ENCODE measurements at places on chromosomes 11 and 22.

DNA sequence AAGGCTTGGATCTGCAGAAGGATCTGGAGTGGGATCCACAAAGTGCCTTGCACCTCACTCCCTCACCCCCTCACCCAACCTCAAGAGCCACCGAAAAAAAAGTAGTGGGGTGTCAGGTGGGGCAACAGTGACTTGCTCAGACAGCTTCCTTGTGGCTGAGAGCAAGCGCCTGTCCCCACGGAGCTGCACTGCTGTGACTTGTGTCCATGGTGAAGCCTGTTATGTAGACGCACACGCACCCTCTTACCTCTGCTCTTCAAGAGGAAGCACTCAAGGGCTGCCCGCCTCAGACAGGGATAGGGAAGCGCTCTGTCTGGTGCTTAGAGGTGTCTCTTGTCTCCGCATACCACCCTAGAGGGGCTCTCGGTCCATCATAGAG lies 1.2 kb downstream of the DRD2 start:
- DNase-seq = no peak

- no peak for DNase-seq
Observed at GRCh38 chr22:30201945-30202344, 44.6 kb downstream of the LIF start.

DNA sequence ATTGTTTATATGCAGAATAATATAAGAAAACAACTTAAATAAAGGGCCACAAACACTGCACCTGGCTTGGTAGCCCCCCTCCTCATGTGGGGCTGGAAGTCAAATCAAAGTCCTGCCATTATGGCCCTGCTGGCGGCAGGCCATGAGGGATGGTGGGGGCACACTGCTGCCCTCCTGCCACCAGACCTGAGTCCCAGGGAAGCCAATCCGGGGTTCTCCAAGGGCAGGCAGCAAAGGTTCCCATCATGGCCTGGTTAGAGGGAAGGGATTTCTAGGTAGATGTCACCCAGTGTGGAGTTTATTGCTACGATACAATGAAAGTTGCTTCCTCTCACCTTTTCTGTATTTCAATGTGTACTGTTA lies 39.1 kb downstream of the C11orf58 start:
- DNase-seq = no peak

DNA sequence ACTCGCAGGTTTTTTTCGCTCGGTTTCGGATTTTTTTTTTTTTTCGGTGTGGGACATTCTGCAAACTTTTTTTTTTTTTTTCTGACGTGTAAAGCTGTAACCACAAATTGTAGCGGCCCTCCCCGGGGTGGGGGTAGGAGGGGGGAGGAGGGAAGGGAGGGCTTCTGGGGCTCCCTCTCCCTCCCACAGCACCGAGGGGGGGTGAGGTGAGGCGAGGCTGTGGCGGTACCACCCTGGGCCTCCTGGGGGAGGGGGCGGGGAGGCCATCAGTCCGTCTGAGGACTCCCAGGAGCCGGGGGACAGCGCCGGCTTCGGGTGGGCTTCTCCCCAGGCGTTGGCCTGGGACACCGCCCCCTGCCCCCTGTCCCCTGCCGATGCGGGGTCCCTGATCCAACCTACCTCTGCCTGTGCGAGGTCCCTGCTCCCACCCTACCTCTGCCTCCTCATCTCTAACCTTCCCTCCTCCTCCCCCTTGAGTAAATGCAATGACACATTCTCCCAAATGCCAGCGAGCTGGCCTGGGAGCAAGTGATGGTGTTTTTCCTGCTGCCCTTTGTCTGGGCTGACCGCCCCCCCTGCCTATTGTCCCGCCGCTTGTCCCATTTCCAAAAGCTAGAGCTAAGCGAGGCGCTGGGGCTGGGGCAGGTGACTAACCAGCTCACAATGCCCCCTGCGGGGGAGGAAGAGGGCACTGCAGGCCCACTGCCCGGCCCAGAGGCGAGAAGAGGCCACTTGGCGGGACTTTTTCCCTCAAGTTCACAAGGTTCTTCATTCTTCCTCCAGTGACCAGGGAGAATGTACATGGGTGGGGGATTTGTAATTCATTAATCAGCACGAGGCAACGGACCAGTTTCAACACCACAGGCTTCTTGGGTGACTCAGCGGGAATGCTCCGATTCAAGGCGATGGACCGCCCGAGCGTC lies 511 bp upstream of the CLCF1 start:
- peak; percentile 58 for DNase-seq

DNA sequence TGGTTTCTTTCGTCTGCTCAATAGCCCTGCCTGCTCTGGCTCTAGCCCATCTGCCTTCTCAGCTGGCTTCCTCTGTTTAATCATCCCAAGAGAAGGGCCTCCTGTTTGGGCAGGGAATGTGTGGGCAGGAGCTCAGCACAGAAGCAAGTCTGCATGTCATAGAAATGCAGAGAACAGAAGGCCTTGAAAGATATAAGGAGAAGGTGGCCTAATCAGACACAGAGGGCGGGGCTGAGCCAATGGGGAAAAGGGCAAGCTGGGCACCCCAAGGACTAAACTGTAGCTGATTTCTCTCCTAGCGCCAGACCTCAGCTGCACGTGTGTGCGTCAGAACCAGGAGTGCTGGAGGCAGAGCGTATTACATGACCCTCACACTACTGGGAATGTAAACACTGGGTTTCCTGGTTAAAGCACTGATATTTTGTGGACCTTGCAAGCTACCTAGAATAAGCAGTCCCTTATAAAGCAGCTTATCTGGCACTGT lies 7.6 kb upstream of the CCKBR start:
- no peak for DNase-seq

DNA sequence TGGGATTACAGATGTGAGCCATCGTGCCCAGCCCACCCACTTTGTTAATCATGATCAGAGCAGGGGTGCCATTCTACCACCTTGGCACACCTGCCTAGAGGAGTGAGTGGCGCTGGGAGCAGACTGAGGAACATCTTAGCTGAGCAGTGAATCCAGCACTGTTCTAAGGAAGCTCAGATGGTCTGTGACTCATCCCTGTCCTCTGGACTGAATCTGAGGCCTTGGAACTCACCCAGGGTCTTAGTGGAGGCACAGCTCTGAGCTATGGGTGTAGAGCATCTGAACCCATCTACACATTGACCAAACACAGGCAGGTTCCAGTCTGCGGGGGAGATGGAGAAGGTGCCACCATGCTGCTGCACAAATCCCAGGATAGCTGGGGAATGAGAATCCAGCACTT lies 14.9 kb downstream of the PGAP2 start:
- no peak for DNase-seq

DNA sequence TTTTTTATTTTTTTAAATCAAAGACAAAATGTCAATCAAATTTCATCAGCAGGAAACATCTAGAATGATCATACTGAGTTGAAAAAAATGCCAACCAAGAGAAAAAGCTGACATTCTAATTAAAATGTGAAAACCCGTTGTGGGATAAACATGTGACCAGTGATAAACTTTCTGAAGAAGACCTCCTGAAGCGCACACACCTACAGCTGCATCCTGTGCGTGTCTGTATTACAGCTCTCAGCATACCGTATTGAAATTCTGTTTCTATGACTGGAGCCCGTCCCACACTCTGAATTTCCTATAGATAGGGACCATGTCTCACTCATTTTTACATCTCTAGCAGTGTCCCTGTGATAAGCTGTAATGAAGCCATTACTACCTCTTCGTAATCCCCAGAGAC lies 12.2 kb upstream of the NUP50 start:
- DNase-seq = no peak

GRCh38 chr11:104155375-104155774 lies 8.6 kb downstream of the PDGFD start:
- no peak for DNase-seq

DNA sequence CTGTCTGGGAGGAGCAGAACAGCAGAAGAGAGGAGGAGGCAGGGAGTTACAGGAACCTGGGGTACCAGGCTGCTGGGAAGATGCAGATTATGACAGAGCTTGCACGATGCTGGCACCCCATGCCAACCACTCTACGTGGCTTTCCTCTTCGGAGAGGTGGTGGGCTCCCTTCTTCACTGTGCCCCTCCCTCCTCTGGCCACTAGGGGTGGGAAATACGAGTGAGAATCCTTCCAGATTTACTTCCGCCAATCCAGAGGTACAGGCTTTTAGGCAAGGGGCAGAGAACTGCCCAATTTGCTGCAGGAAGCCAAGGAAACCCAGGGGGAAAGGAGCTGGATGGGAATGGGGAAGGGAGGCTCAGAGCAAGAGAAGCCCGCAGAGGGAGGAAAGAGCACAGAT lies 12.3 kb downstream of the HYOU1 start:
- DNase-seq = no peak

- DNase-seq = no peak
Observed at GRCh38 chr22:27164781-27165503, 507.6 kb downstream of the MIAT start.

GRCh38 chr11:27075192-27075591 lies 34.6 kb downstream of the BBOX1 start:
- DNase-seq = no peak

DNA sequence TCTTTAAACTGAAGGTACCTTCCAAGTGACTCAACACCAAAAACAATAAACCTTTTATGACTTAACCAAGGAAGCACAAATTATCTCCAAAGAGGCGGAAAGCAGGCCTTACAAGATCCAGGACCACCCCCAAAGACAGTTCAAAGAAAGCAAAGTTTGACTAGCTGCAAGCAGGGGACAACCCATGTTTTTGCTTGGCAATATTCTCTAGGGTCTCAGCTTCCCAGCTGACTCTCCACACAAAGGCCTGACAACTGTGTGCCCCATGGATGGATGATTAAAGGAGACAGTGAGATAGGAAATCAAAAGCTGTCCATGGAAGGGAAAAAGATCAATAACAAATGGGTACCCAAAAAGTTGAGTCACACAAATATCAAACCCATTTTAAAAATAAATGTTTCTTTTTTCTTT lies 232.2 kb downstream of the DDX10 start:
- DNase-seq = no peak

GRCh38 chr22:24761888-24762675 lies 12.4 kb downstream of the PIWIL3 start:
- no peak for DNase-seq

GRCh38 chr22:37412495-37413250 lies 14.6 kb downstream of the ELFN2 start:
- DNase-seq = no peak

GRCh38 chr22:30767661-30768060 lies 73.0 kb downstream of the OSBP2 start:
- no peak for DNase-seq

- DNase-seq = peak; percentile 74
Observed at GRCh38 chr22:45994491-45995404, 17.8 kb upstream of the WNT7B start.

DNA sequence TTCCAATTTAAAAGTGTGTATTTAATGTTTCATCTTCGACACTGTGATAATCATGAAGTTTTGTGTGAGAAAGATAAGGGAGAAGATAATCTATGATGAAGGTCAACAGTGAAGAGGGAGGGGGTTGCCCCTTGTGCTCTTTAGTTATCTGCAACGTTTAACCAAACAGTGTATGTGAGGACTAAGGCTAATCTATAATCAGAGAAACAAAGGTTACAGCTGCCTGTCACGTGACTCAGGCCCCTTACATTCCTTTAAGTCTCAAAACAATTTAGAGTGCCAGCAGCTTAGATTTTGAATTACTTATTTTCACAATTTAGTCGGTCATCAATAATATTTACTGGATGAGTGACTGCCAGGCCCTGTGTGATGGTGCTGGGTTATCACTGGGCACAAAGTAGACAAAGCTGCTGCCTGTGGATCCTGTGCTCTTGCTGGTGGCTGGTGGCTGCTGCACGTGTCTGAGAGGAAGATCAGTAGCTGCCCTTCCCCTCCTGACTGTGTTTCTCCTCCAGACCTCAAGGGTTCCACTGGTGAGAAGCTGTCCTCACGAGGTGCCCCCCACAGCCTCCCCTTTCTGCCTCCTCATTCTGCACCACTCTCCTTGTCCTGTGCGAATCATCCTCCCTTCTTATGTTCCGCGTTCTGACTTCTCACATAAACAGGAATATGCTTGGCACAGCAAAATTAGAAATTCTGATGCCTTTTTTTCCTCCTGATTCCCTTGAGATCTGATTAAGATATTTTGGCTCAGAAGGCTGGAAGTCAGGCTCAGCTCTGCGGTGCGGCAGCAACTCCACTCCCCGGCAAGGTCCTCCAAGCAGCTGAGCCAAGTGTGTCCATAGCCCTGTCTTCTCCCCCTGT lies 331.1 kb upstream of the B3GAT1 start:
- DNase-seq = no peak

DNA sequence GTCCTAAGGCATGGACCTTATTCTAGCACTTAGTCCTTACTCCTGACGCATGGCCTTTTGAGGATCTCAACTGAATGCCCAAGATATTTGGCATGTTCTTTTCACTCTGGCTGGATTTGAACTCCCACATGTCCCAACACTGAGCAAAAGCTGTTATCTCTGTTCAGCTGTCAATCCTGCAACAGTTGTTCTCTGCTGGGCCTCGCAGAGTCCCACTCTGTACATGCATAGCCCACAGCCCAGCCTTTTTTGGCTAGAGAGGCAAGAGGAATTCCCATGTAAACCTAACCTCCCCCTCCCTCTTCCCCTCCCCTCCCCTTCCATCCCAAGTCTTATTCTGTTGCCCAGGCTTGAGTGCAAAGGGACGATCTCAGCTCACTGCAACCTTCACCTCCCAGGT lies 21.8 kb upstream of the DRG1 start:
- no peak for DNase-seq

GRCh38 chr11:126104420-126104819 lies 41.8 kb upstream of the CDON start:
- no peak for DNase-seq

GRCh38 chr11:17076517-17077239 lies 789 bp downstream of the RPS13 start:
- no peak for DNase-seq

DNA sequence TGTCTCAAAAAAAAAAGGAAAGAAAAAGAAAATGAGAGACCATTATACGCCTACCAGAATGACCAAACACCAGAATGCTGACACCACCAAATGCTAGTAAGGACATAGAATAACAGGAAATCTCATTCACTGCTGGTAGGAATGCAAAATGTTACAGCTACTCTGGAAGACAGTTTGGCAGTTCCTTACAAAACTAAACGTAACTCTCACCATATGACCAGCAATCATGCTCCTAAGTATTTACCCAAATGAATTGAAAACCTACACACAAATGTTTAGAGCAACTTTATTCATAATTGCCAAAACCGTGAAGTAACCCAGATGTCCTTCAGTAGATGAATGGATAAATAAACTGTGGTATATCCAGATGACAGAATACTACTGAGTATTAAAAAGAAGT lies 7.2 kb downstream of the CHKA start:
- DNase-seq = no peak

DNA sequence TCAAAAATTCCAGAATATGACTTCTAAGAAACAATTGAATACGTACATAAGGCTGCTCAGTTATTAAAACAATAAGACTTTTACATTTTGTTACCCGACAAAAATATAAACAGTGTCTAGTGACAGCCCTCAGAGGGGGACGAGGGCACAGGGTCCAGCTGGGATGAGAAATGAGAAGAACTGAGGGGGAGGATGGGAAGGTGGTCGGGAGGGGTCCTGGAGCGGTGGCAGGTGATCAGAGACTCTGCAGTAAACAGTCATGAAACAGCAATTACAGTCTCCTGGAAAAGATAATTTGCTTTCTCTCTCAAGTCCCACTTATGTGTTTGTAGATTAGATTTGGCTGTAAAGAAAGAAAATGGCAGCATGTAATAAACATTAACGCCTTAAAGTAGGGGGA lies 56.0 kb downstream of the PACSIN2 start:
- no peak for DNase-seq

All from activated naive CD4-positive, alpha-beta T cell treated with anti-CD3 and anti-CD28 coated beads, Interleukin-2, amount 50 U/mL, for 16 hours (primary cell).